ENCODE measurements at places on chromosomes 7 and 10.

DNA sequence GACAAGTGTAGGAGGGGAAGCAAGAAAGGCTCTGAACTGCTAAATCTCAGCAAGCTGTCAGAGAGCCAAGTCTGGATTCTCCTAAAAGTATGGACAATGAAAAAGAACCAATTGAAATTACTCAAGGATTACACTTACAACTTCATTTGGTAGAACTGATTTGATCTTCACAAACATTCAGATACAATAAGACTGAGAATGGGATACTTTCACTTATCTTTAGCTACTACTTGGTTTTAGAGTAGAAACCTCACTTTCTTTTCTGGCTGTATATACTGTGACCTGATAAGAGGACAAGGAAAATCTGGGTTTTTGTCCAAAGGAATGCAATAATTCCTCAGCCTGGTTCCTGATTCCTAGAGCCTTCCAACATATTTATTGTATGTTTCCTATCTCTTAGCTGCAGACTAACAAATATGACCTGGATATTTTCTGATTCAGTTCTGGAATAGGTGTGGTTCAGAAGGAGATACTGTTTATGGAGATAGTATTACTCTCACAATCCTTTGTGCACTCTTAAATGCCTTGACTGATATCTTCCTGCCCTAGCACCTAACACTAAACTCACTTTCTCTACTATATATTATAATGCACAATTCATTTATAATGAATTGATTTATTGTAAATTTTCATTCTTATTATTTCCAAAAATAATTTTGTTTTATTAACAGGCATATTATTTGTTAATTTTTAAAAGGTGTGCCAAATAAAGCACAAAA, 7.3 kb downstream of the SEMA3A start:
- DNase-seq, result no peak

DNA sequence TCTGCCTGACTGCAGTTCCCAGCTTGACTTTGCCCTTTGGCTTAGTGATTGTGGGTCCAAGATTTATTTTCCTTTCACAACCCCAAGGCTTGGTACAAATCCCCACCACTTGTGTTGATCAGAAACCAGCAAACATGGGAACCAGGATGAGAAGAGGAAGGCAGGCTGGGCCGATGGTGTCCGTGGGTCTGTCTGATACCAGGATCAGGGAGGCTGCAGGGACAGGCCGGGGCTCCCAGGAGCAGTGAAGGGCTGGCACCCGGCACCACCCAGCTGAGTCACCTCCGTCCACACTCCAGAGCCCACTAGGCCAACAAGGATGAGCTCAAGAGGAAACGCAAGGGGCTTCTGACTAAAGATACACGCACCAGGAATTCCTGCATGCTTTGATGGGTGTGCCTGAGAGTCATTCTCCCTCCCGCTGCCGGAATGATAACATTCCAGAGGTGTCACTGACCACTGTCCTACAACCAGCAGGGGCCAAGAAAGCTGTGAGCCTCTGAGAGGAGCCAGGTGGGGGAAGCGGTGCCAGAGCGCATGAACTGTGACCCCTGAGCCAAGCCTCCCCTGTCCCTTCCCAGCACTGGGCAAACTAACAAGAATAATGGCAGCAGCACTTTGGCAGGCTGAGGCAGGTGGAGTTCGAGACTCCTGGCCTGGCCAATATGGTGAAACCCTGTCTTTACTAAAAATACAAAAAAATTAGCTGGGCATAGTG, 29.2 kb upstream of the PROSER2 start:
- peak; percentile 86 for DNase-seq

- DNase-seq, result no peak
Observed at GRCh38 chr7:151833691-151834090, 43.2 kb downstream of the PRKAG2 start.

GRCh38 chr7:33964417-33965182, 59.3 kb downstream of the BMPER start:
- no peak for DNase-seq

GRCh38 chr10:77037735-77038403, 599.7 kb downstream of the KCNMA1 start:
- no peak for DNase-seq

- DNase-seq, result no peak
Observed at GRCh38 chr7:153072806-153073205, 313.3 kb downstream of the ACTR3B start.

GRCh38 chr10:98224509-98224908, 43.5 kb downstream of the LOXL4 start:
- no peak for DNase-seq

DNA sequence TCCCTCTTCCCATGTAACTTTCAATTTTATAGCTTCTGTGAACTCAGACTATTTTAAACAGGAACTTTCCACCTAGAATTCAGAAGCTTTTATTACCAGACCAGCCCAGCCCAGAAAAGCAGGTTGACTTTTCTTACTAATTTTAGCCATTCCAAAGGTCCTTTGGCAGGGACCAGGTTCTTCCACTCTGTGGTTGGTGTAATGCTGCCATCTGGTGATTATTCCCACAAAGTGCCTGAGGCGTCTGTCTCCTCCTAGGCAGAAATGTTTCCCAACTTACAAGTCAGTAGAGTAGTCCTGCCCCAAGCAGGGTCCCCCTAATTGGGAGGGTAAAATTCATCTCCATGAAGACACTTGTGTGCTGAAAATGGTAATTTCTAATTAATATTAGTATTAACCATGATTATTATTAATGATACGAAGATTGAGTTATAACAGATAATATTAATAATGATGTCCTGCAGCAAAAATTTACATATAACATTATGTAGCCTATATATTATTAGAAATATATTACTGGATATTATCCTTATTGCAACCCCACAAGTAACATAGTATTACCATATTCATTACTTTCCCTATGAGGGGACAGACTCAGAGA, 53.0 kb upstream of the PPP1R17 start:
- peak; percentile 34 for DNase-seq

Measured in HCT116 (cell line).